ENCODE measurements at places on chromosomes 16 and 17. TPM values are rescaled to one million over a fixed set of nuclear protein-coding genes. Genes with fewer than 3 reads are reported as not detected.

GRCh38 chr16:89120921-89121351 is 27.3 kb downstream of the ACSF3 start:
- H3K36me3 ChIP-seq = peaks cover 61% of the 10 kb centered on the region
- peak overlapping the region; percentile 98 for H3K27ac ChIP-seq
- no peak for DNase-seq
- H3K4me3 ChIP-seq = no peak overlapping the region
- peaks cover 95% of the 10 kb centered on the region for H3K4me1 ChIP-seq
- no peaks in the 10 kb centered on the region for H3K27me3 ChIP-seq

- no peaks in the 10 kb centered on the region for H3K27me3 ChIP-seq
- no peaks in the 10 kb centered on the region for H3K36me3 ChIP-seq
- H3K27ac ChIP-seq = no peak overlapping the region
- DNase-seq = no peak
- H3K4me3 ChIP-seq = no peak overlapping the region
Observed at GRCh38 chr17:73698966-73699365, 54.7 kb upstream of the SDK2 start.

DNA sequence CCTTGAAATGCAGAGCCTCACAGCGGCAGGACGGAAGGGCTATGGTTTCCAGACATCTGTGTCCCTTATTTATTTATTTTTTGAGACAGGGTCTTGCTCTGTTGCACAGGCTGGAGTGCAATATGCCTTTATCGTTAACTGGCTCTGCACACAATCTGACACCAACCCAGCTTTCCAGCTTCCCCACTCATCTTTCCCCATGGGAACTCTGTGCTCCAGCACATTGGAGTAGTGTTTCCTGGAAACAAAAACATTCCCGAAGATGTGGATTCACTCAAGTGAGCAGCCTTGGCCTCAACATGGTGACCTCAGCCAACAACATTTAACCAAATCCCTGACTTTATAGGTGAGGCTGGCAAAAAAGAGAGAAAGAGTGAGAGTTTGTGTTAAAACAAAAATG is 307.1 kb downstream of the TMEM114 start:
- no peaks in the 10 kb centered on the region for H3K4me1 ChIP-seq
- DNase-seq = no peak
- H3K27me3 ChIP-seq = no peaks in the 10 kb centered on the region
- H3K27ac ChIP-seq = no peak overlapping the region

- H3K36me3 ChIP-seq = no peaks in the 10 kb centered on the region
- H3K27me3 ChIP-seq = peaks cover 28% of the 10 kb centered on the region
- no peak overlapping the region for H3K27ac ChIP-seq
- no peak for DNase-seq
- H3K4me3 ChIP-seq = no peak overlapping the region
Observed at GRCh38 chr17:40450175-40450574, 6.9 kb downstream of the IGFBP4 start.

DNA sequence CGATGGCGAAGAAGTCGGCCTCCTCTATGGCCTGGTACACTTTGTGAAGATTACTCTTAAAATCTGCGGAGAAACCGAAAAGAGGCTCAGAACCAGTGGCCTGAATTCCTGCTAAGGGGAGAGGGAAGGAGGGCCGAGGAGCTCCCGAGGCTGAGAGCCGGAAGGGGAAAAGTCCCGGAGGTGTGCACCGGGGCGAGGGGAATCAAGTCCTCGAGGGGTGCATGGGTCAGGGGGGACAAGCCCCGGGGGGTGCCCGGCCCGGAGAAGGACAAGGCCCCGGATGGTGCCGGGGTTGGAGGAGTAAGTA is 495 bp downstream of the PARN start:
- H3K27me3 ChIP-seq = no peaks in the 10 kb centered on the region
- peak overlapping the region; percentile 95 for H3K27ac ChIP-seq
- H3K4me1 ChIP-seq = peaks cover 21% of the 10 kb centered on the region
- no peak for DNase-seq
- H3K4me3 ChIP-seq = peak overlapping the region; percentile 93
- H3K36me3 ChIP-seq = peaks cover 21% of the 10 kb centered on the region

DNA sequence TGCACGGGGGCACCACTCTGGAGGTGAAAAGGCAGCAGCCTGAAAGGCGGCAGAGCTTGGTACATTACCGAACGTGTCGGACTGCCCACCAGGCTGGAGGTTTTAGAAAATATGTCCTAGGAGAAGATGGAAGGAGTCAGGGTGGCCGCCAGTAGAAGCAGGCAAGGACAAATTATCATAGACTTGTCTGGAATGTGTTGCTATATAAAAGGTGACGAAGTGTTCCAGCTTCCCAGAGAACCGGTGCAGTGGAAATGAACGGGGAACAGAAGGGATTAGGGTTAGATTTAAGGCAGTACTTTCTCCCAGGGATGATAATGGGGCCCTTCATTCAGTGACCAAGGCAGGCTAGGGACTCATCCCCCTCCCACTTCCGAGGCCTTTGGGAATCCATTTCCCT is 27.4 kb downstream of the PIPOX start:
- DNase-seq = no peak
- no peaks in the 10 kb centered on the region for H3K4me1 ChIP-seq
- peaks cover 7% of the 10 kb centered on the region for H3K36me3 ChIP-seq
- H3K4me3 ChIP-seq = no peak overlapping the region
- H3K27ac ChIP-seq = no peak overlapping the region
- H3K27me3 ChIP-seq = no peaks in the 10 kb centered on the region

DNA sequence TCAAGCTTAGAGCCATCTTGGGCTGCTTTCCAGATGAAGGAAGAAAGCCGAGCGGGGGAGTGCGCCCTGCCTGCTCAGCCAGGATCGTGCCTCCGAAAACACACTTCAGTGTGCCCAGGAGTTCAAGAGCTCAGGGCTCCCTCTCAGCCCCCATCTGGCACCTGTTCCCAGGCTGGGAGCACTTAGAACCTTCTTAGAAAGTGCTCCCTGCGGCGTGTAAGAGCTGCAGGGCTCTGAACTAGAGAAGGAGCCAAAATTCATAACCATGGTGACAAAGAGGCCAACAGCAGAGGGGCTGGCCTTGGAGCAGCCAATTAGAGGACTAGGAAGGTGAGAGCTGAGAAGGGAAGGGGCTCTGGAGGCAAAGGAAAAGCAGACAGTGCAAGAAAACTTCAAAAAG is 59.0 kb upstream of the TNRC6C start:
- H3K4me3 ChIP-seq = no peak overlapping the region
- no peaks in the 10 kb centered on the region for H3K27me3 ChIP-seq
- H3K4me1 ChIP-seq = peaks cover 46% of the 10 kb centered on the region
- H3K27ac ChIP-seq = no peak overlapping the region
- H3K36me3 ChIP-seq = no peaks in the 10 kb centered on the region

DNA sequence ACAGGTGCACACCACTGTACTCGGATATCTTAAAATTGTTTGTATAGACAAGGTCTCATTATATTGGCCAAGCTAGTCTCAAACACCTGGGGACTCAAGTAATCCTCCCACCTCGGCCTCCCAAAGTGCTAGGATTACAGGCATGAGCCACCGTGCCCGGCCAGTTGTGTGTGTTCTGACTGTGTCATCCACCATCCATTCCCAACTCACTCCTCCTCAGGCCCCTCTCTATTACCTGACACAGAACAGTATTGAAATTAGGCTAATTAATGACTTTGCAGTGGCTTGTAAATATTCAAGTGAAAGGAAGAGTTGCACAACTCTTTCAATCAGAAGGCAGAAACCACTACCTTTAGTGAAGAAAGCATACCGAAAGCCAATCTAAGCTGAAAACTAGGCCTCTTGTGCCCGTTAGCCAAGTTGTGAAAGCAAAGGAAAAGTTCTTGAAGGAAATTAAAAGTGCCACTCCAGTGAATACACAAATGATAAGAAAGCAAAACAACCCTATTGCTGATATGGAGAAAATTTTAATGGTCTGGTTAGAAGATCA is 28.7 kb downstream of the GOSR1 start:
- H3K27me3 ChIP-seq = no peaks in the 10 kb centered on the region
- peak overlapping the region; percentile 83 for H3K27ac ChIP-seq
- peaks cover 11% of the 10 kb centered on the region for H3K4me1 ChIP-seq
- H3K36me3 ChIP-seq = peaks cover 38% of the 10 kb centered on the region

- no peaks in the 10 kb centered on the region for H3K27me3 ChIP-seq
- H3K27ac ChIP-seq = no peak overlapping the region
- peaks cover 54% of the 10 kb centered on the region for H3K36me3 ChIP-seq
- H3K4me1 ChIP-seq = no peaks in the 10 kb centered on the region
- DNase-seq = no peak
- H3K4me3 ChIP-seq = no peak overlapping the region
Observed at GRCh38 chr17:21298056-21298982, 13.8 kb downstream of the MAP2K3 start.

- no peak for DNase-seq
- no peak overlapping the region for H3K4me3 ChIP-seq
- no peaks in the 10 kb centered on the region for H3K4me1 ChIP-seq
- no peaks in the 10 kb centered on the region for H3K36me3 ChIP-seq
- no peaks in the 10 kb centered on the region for H3K27me3 ChIP-seq
Observed at GRCh38 chr17:6346156-6346786, 88.7 kb downstream of the AIPL1 start.

GRCh38 chr16:13936596-13937081 is 16.7 kb downstream of the ERCC4 start:
- H3K36me3 ChIP-seq = peaks cover 17% of the 10 kb centered on the region
- no peaks in the 10 kb centered on the region for H3K27me3 ChIP-seq
- H3K4me3 ChIP-seq = no peak overlapping the region
- no peak for DNase-seq

GNAO1 gene
- polyA plus RNA-seq = 2.2 TPM
